ENCODE measurements at places on chromosomes 6 and 20.

GRCh38 chr6:31822036-31822821 lies 5.3 kb upstream of the HSPA1B start:
- peak; percentile 84 for DNase-seq

DNA sequence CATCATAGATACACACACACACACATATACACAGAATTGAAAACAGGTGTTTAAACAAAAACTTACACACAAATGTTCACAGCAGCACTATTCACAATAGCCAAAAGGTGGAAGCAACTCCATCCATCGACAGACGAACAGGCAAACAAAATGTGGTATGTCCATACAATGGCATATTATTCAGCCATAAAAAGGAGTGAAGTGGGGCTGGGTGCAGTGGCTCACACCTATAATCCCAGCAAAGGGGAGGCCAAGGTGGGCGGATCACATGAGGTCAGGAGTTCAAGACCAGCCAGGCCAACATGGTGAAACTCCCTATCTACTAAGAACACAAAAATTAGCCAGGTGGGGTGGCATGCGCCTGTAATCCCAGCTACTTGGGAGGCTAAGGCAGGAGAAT lies 80.3 kb downstream of the CHD6 start:
- DNase-seq, result no peak

DNA sequence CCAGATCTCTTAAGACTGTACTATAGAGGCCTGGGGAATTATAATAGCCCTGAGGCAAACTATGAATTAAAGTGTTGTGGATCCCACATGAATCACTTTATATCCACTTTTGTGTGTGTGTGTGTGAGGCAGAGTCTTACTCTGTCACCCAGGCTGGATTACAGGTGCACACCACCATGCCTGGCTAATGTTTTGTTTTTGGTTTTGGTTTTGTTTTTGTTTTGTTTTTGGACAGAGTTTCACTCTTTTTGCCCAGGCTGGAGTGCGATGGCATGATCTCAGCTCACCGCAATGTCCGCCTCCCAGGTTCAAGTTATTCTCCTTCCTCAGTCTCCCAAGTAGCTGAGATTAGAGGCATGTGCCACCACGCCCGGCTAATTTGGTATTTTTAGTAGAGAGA lies 32.2 kb upstream of the MICB start:
- DNase-seq, result no peak

- DNase-seq, result no peak
Observed at GRCh38 chr6:71412559-71413140, 124.0 kb downstream of the OGFRL1 start.

- no peak for DNase-seq
Observed at GRCh38 chr20:8749101-8749500, 319.8 kb upstream of the PLCB4 start.
